ENCODE measurements at places on chromosomes 3 and 15.

DNA sequence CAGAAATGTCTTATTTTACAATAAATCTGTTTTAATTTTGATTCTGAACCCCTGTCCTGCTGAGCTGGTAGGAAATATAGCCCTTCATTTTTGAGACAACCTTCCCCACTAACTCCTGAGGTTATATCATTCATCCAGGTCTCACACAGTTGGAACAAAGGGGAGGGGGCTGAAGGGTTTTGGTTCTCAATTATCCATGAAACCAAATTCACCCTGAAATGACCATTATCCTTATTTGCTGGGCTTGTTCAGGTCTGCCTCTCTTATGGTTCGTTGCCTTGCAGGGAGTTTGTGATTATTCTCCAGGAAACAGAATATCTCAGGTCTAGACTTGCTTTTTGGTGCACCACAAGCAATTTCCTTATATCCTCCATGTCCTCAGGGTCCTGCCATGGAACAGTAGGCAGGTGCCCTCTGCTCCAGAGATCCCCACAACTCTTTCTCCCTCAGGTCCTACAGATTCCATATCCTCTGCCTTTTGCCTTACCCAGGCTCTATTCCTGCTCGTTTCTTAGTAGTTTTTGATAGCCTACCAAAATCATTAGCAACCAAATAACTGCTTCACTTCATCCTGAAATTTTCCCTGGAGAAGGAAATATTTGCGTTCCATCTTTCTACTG, 94.4 kb downstream of the TGFBR2 start:
- no peak for DNase-seq

DNA sequence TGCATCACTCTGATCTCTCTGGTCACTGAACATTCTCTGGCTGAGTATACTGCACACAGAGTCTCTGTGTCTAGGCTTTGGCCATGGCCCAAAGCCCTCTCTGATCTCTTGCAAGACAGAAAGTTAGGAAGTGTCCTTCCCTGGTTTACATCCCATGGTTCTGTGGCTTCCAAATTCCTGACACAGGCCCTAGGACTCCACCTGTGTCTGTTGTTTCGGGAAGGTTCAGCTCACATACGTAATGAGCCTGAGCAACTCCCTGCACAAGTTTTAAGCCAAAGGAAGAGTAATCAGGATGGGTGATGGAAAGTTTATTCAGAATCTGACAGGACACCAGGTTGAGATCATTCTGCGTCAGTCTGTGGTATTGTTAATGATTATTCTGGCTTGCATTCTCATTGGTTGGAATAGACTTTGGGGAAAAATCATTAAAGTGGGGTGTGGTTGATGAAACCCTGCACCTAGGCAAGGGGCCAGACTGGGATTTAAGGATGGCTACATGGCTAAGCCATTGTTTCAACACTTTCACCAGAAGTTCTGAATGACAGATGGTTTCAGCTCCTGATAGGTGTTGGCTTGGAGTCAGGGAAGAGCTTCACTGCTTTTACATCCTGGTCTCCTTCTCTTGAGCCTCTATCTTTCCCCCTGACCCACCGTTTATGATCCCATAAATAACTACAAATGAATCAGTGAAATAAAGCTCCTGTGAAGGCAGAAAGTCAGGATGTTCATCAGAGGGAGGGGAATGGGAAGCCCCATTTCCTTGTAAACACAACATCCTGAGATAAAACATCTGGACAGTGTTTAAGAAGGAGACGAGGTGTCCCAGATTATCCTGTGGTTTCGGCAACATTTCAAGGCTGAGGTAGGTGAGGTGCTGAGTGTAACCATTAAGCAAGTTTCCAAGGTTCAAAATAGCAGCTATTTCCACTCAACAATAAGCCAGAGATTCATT, 14.1 kb downstream of the LCMT2 start:
- DNase-seq, result no peak

DNA sequence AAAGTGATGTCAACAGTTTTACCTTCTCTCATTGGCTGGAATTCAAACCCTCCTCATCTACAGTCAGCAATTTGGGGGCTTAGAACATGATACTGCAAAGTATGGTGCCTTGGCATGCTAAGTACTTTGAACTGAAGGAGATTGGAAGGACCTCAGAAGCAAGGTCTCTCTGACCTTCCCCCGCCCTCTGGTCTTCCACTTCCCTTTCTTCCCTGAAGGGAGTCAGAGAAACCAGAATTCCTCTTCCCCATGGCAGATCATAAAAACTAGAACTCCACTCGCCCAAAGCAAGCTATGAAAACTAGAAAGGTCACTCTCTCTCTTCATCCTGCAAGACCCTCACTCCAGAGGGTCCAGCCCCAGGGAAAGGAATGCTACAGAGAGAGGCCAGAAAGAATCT, 64.2 kb downstream of the CD200R1L start:
- peak; percentile 44 for DNase-seq

- DNase-seq, result no peak
These were observed 16.5 kb downstream of the DUSP7 start for GRCh38 chr3:52039846-52040245.

DNA sequence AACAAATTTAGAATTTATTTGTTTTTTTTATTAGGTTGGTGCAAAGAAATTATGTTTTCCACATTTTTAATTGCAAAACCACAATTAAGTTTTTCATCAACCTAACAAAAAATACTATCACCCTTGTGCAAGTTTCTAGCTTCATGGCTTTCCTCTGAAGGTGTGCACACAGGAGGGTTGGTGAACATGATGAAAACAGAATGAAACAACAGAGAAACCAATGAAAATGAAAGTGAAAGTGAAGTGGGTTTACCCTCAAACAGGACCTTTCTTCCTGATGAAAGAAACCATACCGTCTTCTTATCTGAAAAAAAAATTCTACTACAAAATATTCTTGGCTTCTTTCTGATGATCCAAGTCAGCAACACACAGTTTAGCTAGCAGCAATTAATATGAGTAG, 71.9 kb upstream of the FEZF2 start:
- DNase-seq, result peak; percentile 2

DNA sequence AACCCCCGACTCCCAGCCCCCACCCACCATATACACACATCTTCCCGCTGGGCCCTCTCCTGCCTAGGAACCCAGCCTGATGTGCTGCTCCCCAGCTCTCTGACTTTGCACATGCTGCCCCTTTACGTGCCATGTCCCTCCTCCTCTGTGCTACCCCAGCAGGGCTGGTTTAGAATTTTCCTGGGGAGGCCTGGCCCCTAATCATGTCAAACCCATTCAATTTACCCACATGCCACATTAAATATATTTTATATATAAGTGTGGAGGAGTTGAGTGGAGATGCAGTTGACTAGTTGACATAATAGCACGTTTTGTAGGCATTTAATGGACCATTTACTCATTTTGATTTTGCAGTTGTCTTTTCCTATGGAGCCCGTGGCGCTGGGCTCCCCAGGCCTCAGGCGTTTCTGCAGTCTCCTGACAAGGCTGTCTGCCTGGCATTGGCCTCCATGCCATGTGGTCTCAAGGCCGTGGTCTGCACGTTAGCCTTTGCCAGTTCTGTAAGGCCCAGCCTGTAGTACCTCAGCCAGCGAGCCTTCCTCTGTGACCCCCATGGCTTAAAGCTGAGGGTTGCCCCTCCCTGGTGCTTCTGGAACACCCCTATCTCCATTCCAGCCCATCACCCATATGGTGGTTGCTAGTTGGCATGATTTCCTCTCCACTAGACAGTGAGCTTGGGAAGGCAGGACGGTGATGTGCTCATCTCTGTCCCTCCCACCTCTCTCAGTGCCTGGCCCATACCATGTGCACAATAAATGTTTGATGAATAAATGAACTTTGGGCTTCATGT, 155.8 kb downstream of the TLE3 start:
- no peak for DNase-seq

- DNase-seq, result no peak
These were observed 976.0 kb downstream of the GBE1 start for GRCh38 chr3:80785475-80785874.

DNA sequence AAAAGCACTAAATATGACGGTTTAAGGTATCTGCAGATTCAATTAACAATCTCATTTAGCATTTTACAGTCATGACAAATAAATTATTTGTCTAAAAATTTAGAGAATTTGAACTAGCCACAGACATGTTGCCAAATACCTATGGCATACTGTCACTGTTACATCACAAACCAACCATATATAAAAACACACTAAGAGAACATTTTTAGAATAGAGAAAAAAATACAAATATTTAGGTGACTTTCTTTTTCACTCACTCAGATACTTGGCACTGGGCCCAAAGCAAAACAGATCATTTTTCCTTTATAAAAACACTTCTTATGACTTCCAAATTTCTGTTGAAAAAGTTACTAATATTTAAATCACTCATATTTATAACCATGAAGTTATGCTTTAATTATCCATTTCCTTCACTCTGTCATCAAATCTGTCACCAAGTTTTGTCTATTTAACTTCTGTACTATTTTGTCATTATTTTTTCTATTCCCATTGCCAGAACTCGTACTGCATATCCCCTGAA, 644.7 kb downstream of the OTOL1 start:
- no peak for DNase-seq

- DNase-seq, result no peak
These were observed 383 bp upstream of the EFCC1 start for GRCh38 chr3:129000742-129001100.

DNA sequence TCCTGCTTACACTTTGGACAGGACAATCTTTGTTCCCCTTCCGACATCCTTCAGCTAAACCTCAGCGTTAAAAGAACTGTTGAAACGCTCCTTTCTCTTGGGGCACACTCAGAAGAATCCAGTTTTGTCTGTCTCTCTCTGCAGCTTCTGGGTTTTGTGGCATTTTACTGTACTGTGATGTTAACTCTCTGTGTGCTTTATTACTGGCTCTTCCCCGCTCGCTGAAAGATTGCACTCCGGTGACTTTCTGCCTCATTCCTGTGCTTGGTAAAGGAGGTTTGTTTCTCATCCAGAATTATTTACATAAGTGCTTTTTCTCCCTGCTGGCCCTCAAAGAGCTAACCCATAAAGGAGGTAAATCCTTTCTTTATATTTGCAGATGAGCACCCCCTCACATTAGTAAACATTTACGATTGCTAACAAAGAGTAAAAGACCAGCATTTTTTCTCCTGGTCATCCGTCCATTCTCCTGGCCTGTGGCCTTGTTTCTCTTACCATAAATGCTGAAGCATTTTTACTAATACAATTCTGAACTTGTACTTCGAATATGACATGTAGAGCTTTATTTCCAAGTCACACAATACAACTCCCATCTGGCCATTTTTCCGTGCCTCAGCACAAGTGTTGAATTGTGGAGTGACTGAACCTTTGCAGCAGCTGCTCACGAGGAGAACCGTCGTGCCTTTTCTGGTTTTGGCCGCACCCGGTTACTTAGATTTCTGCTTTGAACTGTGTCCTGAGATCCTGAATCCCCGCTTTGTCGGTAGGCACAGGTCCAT, 69.3 kb upstream of the RPL35A start:
- no peak for DNase-seq

GRCh38 chr3:140443073-140443472, 234.8 kb upstream of the TRIM42 start:
- no peak for DNase-seq

- peak; percentile 58 for DNase-seq
These were observed 3.6 kb upstream of the CLDN16 start for GRCh38 chr3:190384309-190384756.

DNA sequence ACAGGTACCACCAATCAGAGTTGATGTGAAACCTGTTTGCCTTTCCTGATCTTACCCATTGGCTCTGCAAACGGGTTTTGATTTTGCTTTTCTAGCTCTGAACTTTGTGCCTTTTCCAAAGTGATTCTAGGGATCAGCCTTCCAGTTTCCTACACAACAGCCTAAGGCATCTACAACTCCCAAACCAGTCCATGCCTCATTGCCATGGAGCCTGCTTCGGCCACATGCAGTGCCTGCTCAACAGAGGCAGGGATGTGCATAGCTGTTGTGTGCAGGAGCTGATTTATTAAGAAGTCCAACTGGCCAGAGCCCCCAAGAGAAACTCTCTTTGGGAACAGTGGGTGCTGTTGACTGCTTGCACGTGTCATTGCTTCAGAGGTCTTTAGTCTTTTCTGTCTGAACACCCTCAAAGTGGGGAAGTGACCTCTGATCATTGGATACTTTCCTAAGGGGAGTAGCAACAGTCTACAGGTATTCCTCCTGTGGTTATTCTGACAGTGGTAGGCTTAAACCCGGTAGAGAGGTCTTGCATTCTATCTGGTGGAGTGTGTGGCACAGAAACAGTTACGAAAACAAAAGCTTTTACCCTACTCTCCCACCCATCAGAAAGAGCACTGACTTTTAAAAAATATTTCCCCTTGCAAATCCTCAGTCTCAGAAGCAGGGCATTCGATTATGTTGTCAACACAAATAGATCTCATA, 36.6 kb upstream of the THSD4 start:
- no peak for DNase-seq

- no peak for DNase-seq
These were observed 10.0 kb downstream of the RPL32 start for GRCh38 chr3:12831301-12831866.

- peak; percentile 29 for DNase-seq
These were observed 23.5 kb downstream of the DRD3 start for GRCh38 chr3:114155370-114155821.

DNA sequence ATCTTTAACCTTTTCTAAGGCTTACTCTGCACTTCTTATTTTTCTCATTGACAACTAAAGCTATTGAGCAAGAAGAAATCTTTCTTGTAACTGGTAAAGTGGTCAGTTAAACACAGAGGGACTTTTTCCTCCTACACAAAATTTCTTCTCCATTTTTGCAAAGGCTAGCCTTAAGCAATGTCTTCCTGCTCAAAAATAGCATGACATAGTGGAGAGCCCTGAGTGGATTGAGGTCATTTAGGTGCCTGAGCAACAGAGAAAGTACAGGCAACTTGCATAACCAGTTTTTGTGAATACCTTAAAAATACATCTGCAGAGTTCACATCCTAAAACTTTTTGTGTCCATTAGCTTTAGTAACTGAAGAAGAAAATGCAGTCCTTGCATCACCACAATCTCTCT, 144.7 kb upstream of the TTC14 start:
- DNase-seq, result peak; percentile 20

DNA sequence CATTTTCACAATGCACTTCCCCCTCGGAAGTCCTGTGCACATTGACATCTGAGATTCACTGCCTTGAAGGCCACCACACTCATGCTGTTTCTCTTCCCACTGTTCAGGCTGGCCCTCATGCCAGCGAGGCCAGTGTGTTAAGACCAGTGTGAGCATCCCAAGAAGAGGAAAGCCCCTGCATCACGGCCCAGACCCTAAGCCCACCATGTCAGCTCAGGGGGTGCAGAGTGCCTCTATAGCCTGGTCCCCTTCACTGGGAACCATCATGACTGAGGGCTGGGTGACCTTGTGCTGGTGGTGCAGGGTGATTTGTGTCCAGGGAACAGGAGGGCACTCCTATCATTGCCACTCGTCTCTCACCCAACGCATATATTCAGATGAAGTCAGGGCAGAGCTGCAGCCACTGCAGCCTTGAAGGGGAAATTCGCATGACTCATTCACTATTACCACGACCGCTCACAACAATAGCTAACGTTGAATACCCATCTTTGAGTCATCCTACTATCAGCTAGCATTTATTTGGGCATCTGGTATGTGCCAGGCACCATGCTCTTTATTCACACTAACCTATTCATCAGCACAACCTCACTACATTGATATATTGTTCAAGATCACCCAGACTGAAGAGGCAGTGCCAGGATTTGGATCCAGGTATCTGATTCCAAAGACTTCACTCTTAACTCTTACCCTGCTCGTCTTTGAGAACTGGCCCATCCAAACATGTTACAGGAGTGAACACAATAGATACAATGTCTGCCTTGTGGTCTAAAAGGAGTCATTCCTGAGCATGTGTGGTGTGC, 58.8 kb upstream of the SLC6A11 start:
- DNase-seq, result no peak

Measured in inflammatory macrophage treated with lipopolysaccharide for 4 hours (primary cell).